ENCODE measurements at places on chromosomes 7 and 10.

DNA sequence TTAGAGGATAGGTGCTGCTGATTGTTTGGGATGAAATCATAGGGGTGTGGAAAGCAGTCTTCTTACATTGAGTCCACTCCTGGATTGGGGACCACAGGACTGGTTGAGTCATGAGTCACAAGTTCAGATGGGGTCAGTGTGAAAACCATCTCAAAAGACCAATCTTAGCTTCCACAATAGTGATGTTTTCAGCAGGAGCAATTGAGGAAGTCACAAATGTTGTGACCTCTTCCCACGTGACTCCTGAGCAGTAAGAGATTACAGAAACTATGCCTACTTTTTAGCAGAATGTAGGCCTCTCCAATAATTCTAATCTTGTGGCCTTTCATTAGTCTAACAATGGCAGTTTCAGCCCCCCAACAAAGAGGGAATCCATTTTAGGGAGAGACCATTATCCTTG lies 256.9 kb upstream of the CDC14C start:
- no peak for DNase-seq

DNA sequence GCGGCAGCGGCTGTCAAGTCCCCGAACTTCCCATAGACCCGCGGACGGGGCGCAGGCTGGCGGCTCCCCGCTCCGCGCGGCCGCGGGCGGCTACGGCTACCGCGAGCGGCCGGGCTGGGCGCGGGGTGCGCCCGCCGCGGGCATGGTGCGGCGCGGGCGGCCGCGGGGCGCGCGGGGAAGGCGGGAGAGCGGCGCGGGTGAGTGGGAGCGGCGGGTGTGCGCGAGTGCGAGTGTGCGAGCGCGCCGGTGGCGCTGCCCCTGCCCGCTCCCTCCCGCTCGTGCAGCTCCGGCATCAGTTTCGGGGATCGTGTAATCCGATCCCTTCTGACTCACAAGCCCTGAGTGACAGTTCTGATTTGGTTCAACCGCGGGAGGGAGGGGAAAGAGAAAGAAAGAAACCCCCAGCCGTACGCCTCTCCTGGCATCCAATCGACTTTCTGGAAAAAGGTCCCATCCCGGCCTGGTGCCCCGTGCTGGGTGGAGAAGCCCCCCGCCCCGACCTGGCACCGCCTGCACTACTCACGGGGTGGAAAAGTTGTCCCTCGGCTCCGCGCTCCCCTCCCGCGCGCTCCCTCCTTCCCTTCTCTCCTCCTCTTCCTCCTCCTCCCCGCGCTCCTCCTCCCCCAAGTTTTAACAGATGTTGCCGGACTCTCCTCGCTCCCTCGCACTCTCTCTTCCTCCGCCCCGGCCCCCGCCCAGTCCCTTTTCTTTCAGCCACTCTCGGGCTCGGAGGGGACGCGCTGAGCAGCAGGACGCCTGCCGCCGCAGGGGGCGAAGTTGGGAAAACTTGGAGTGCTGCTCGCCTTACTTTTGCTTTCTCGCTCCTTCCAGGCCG lies at the start of gene GLI3:
GLI3 (minus strand) TSS at position 234 of the 835 bp plus-strand sequence. CDS start 13,956 bp downstream, outside the sequence.
- DNase-seq = no peak

GRCh38 chr7:8387551-8388256 lies 45.7 kb upstream of the NXPH1 start:
- DNase-seq = no peak

- DNase-seq = no peak
These were observed 46.5 kb upstream of the MSMB start for GRCh38 chr10:46092524-46093081.

DNA sequence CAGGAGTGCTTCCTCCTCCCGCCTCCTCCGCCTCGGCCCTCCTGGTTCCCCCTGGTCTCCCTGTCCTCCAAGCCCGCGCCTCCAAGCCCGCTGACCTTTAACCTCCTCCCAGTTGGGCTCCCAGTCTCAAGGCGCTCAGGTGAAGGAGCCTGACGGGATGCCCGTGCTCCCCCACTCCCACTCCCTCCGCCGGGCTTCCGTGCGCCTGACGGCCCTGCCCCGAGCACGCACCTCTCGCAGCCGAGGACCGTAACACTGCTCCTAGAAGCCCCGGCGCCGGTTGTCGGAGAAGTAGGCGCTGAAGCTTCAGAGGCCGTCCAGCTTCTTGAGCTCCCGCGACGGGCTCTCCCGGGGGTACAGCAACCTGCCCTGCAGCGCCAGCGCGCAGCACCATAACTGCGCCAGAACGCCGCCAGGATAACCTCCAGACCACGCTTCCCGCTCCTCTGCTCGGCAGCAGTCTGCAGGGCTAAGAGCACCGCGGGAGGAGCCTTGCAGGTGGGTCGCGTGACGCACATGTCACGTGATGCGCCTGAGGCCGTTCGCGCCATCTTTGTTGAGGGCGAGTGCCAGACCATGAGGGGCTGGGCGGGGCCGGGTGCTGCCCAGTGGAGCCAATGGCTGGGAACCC lies 71.0 kb upstream of the ZNF479 start:
- no peak for DNase-seq

DNA sequence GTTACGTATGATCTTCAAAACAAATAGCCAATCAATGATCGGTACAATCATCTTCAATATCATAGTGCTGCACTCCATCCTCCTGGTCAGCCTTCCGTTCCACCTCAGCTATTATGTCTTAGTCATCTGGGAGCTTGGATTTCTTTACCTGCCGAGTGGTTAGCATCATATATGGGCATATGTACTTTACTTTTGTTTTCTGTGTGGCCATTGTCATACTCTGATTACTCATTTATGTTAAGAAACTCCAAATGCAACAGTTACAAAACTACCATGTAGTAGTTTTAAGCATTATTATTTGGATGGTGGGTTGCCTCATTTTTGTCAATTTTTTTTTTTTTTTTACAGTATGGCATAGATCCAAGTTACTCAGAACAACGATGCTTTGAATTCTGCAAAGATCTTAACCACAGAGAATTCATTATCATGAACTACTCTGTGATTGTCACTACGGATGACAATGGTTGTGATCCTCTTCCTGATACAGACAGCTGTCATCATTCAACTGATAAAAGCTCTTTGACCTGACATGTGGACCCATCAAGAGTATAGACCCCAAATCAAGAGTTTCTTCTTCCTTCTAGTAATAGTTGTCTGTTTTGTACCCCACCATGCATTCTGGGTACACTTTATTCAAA lies 52.1 kb upstream of the NME8 start:
- DNase-seq = no peak

- no peak for DNase-seq
These were observed 59.9 kb upstream of the ECHDC3 start for GRCh38 chr10:11682267-11682683.

DNA sequence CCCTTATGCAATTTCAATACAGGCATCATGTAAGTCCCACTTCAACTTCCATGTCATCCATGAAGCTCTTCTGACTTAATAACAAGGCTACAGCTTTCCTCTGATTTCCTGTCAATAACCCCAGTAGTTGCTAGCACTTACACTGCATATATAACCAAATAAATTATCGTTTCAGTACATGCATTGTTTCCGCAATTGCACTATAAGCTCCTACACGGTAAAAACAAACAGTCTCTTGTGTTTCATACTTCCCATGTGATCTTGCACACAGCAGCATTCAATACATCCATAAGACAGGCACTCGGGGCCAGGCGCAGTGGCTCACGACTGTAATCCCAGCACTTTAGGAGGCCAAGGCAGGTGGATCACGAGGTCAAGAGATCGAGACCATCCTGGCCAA lies 41.4 kb downstream of the FBXW4 start:
- DNase-seq = no peak

GRCh38 chr10:35470248-35470924 lies 134.1 kb downstream of the CCNY start:
- no peak for DNase-seq

GRCh38 chr10:100303724-100304319 lies 17.3 kb upstream of the BLOC1S2 start:
- DNase-seq = no peak

DNA sequence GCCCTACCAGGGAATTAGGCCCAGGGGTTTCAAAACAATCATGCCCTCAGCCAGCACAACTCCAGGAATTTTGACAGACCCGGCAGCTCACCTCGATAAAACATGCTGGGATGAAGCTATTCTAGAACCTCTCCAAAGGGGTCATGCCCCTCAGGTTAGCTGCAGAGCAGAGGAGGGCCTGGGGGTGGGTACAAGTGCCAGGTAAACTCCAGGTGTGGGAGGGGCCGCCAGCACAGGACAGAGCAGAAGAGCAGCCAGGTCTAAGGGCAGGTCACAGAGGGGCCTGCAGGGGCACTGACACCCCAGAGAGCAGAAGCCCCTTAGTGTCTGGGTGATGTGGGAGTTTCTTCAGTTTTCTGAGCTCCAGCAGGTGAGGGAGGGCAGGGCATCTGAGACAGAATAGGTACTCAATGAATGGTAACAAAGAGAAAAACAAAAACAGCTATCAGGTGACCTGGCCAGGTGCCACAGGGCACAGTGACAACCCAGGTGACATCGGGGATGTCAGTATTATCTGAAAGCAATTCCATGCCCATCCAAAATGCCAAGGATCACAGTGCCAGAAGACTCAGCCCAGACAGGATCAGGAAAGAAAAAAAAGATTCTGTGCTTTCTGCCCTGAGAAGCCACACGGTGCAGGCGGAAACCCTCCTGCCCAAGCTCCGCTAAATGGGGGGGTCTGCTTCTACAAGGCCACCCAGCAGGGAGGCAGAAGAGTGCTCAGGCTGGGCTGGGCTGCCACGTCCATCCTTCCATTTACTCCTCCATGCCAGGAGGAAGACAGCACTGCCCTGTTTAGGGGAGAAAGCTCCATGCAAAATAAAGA lies 104.5 kb downstream of the TNS3 start:
- DNase-seq = no peak

DNA sequence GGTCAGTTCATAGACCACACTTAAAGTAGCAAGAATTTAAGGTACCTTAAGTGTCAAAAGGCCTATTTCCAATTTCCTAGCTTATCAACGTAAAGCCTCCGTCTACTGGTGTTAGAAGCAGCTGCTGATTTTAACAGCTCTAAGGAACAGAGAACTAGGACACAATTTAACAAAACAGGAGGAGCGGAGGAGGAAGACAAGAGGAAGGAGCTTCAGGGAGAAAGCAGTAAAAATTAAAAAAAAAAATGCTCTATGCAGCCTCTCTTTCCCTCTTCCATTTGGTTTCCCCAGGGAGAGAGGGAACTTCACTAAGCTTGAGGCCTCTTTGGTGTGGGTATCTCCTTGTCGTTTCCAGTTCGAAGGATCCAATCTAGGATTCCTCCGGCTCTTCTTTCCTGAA lies 22.7 kb downstream of the ARHGAP21 start:
- no peak for DNase-seq

- DNase-seq = no peak
These were observed 53.2 kb downstream of the STRA8 start for GRCh38 chr7:135286876-135287275.

DNA sequence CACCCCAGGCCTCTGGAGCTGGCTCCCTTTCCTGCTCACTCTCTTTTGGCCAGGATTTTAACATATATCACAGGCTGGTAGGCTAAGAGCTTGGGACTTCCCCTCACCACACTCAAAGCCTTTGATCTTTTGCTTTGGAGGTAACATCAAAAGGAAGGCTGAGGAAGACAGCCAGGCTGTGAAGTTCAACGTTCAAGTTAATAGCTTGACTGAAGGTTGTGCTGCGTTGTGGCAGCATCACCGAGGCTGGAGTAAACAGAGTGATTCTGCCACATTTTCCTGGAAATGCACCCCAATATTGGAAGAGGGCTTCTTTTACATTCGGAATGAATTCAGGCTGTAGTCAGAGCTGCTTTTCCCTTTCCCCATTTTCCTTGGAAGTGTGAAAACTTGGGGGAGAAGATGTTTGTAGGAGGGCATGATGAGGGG lies 57.3 kb downstream of the TCF7L2 start:
- DNase-seq = peak; percentile 27

DNA sequence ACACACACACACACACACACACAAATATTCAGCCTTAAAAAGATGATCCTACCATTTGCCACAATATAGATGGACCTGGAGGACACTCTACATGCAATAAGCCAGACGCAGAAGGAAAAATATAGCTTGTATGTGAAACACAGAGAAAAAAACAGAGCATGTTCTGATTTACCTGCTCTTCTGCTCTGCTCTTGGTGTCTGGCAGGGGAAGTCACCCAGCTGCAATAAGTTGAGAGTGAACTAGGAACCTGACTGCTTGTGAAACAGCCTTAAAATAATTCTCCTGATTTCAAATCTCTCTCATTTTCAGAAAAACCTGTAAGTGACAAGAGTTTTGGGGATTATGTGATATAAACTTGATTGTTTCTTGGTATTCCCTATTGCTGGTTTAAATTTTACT lies 31.0 kb upstream of the KCND2 start:
- no peak for DNase-seq

DNA sequence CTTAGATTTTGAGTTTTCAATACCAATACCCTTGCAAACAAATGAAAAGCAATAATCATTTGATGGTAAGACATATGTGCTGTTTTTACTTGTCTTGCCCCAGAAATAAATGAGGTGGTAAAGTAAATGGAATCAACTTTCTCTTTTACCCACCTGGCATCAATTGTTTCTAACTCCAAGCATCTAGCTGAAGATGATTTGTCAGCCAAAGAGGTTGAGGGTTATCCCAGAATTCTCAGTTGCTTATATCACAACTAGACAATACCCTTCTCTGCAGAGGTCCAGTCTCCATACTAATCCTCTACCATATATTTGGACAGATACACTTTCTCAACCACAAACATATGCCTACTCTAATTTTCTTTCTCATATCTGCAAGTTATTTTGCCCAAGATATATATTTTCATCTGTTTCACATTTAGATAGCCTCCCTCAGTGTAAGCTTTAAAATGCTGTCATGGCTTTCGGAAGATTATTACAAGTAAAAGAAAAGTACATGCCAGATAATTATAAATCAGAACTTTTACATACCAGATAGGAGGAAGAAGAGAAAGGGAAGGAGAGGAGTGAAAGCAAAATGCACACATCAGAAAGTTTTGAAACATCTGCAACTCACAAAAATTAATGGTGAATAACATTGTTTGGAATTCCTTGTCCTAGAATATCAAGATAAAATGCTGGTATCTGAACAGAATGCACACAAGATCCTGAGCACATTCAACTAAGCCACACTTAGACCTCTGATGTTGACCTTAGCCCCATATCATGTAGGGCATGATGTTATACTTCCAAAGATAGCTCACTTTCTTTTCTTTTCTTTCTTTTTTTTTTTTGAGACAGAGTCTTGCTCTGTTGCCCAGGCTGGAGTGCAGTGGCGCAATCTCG lies 146.6 kb downstream of the REEP3 start:
- DNase-seq = no peak

DNA sequence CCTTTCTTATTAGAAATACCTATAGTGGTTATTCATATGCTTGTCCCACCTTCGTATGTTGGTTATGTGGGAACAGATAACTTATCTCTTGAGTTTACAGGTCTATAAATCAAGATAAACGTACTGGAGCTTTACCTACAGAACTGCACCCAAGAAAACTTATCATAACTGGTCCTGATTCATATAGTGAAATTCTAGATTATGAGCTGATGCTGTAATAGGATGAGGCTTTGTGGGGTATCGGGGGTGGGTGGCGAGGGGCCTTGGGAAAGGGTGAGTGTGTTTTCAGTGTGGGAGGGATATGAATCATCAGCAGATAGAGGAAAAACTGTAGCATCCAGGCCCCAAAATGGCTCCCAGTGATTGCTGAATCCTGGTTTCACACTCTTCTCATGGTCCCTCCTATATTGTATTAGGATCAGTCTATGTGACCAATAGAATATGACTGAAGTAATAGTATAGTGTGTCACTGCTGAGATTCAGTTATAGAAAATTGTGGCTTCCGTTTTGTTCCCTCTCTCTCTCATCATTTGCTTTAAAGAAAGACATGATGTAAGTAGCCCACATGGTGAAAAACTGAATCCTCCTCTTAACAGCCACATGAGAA lies 706.8 kb upstream of the LRRTM3 start:
- DNase-seq = no peak
